Glutamatergic neuron (in vitro differentiated cells): ENCODE measurements at places on chromosomes 2 and 18. TPM values are rescaled to one million over a fixed set of nuclear protein-coding genes. Genes with fewer than 3 reads are reported as not detected.

DNA sequence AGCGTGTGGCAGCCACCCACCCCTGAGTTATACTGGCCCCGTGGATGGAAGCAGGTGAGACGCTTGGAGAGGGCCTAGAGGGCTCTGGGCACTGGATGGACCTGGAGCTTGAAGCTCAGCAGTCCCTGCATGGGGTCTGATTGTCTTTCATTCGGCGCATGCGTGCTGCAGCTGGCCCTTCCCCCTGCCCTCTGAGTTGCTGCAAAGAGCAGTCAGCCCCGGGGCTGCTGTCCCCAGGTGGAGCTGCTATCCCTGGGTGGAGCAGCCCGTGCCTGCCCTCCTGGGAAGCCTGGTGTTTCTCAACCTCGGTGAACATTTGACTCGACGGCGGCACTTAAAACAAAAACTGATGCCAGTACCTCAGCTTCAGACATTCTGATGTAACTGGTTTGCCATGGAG is 29.6 kb downstream of the IGFBP5 start:
- peaks cover 12% of the 10 kb centered on the region for H3K27me3 ChIP-seq
- peak; percentile 76 for DNase-seq
- peaks cover 11% of the 10 kb centered on the region for H3K36me3 ChIP-seq
- no peak overlapping the region for H3K27ac ChIP-seq
- no peak overlapping the region for H3K4me3 ChIP-seq

GRCh38 chr18:24089076-24089475 is 49.8 kb upstream of the CABYR start:
- H3K36me3 ChIP-seq = no peaks in the 10 kb centered on the region
- no peaks in the 10 kb centered on the region for H3K27me3 ChIP-seq
- H3K27ac ChIP-seq = peak overlapping the region; percentile 78
- no peak for DNase-seq
- H3K4me1 ChIP-seq = peaks cover 18% of the 10 kb centered on the region

DNA sequence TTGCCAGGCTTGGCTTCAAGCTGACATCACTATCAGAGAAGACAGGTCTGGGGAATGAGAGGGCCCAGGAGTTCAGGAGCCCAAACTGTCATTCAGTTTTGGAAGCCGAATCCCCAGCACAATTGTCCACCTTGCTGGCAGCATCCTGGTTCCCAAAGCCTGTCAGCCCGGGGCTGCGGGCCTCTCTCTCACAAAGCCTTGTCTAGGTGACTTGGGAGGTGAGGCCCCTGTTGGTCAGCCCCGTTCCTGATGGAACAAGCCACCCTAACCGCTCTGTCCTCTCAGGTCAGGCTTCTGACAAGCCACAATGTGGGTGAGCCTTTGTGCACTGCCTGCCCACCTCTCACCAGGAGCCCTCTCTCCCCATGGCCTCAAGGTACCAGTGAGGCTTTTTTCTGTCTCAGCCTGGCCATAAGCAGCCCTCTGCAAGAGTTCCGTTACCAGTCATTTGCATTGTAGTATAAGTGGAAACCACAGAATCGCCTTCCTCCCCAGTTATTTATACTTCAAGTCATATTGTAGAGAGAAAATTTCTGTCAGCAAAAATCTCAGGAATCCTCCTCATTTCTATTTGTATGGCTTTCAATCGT is 100.6 kb downstream of the MSH2 start:
- peaks cover 6% of the 10 kb centered on the region for H3K27me3 ChIP-seq
- H3K4me3 ChIP-seq = no peak overlapping the region
- no peaks in the 10 kb centered on the region for H3K4me1 ChIP-seq
- no peak for DNase-seq
- no peak overlapping the region for H3K27ac ChIP-seq
- H3K36me3 ChIP-seq = peaks cover 19% of the 10 kb centered on the region

GRCh38 chr2:240646900-240647502 is 21.7 kb downstream of the GPR35 start:
- H3K4me1 ChIP-seq = peaks cover 6% of the 10 kb centered on the region
- H3K27me3 ChIP-seq = peaks cover 13% of the 10 kb centered on the region
- H3K36me3 ChIP-seq = peaks cover 5% of the 10 kb centered on the region
- DNase-seq = no peak
- H3K4me3 ChIP-seq = no peak overlapping the region

Gene CARF
- total RNA-seq = 9.1 TPM

DNA sequence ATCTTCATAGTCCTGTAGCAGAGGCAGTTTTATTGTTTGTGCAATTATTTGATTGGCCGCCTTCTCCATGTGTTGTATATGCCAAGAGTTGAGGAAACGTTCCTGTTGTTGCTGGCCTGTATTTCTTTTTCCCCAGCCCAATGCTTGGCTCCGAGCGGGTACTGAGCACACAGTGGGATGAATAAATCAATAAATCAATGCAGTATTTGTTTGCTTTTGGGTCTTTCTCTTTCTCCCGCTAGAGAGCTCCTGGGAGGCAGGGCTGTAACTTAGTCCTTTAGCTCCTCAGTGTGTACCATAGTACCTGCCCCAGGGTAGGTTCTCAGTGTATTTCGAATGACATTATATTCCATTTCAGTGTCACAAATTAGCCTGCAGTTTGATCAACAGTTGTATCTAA is 71.8 kb downstream of the ICOS start:
- H3K27me3 ChIP-seq = no peaks in the 10 kb centered on the region
- DNase-seq = no peak
- H3K36me3 ChIP-seq = no peaks in the 10 kb centered on the region
- H3K4me3 ChIP-seq = no peak overlapping the region

DNA sequence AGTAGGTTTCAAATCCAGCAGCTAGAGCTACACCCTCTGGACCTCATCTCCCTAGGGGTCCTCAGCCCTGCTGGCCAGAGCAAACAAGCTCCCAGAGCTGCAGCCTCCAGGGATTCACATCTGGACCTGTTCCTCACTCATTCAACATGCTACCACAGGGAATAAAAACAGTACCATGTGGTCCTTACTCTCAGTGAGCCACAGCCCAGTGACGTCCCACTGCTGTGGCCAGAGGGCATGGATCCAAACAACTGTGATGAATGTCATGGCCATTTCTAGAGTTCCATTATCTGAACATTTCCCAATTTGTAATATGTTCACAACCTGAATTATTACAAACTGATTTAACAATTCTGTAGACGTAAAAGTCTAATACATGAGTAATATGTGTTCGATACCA is 177.9 kb downstream of the TRABD2A start:
- no peaks in the 10 kb centered on the region for H3K27me3 ChIP-seq
- no peak for DNase-seq
- H3K36me3 ChIP-seq = no peaks in the 10 kb centered on the region
- no peak overlapping the region for H3K27ac ChIP-seq
- no peaks in the 10 kb centered on the region for H3K4me1 ChIP-seq
- H3K4me3 ChIP-seq = no peak overlapping the region

Gene KANSL3
- total RNA-seq = 32.5 TPM

- H3K4me3 ChIP-seq = no peak overlapping the region
- H3K27ac ChIP-seq = no peak overlapping the region
- DNase-seq = no peak
- H3K36me3 ChIP-seq = no peaks in the 10 kb centered on the region
Measured at GRCh38 chr2:43980902-43981301, 14.9 kb downstream of the LRPPRC start.

DNA sequence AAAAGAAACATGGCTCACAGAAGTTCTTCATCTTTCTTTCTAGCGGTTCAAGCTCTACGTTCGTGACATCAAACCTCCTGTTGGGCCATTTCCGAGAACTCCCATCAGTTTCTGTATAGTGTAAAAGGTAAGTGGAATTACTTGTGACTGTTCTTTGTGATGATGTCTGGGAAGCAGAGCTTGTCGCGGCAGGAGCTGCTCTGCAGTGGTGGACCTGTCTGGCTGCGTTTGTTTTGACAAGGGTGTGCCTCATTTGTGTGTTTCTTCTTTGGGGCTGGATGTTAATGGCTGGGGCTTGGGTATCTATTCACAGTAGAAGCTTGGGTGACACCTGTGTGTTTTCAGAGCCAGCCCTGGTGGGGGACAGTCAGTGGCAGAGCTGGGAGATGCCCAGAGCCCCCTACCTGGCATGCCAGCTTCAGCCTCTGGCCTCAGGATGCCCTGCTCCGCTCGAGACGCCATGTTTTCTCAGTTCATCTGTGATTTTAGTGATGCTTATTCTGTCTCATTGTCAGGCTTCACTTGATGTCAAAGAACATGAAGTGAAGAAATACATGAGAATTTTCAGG is 59.6 kb downstream of the LDLRAD4 start:
- no peak overlapping the region for H3K27ac ChIP-seq
- peaks cover 11% of the 10 kb centered on the region for H3K4me1 ChIP-seq
- peaks cover 6% of the 10 kb centered on the region for H3K36me3 ChIP-seq
- DNase-seq = no peak
- peaks cover 4% of the 10 kb centered on the region for H3K27me3 ChIP-seq

Gene IHH
- not detected for total RNA-seq

Gene GIGYF2
- total RNA-seq = 91.7 TPM

Gene CCDC88A
- 400 TPM for total RNA-seq

GRCh38 chr2:73963385-73964120 is 21.2 kb upstream of the TET3 start:
- no peak overlapping the region for H3K27ac ChIP-seq
- peaks cover 8% of the 10 kb centered on the region for H3K36me3 ChIP-seq
- no peak overlapping the region for H3K4me3 ChIP-seq
- H3K27me3 ChIP-seq = peaks cover 2% of the 10 kb centered on the region
- H3K4me1 ChIP-seq = no peaks in the 10 kb centered on the region

DNA sequence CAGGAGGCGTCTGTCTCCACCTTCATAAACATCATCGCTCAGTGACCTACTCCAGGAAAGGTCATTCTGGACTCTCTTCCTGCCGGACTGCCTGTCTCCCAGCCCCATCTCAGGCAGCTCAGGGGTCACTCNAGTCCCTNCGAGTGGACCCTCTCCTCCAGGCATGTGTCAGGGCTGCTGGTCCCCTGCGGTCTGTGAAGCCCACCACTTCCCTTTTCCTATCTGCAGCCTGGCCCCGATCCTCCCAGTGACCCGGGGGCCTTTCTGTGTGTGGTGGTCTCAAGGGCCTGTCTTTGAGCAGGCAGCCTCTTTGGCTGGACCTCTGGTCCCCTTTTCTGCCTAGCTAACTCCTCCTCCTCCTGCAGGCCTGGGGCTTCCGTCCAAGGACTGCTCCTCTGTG is 5.9 kb upstream of the PARD6G start:
- H3K36me3 ChIP-seq = peaks cover 13% of the 10 kb centered on the region
- H3K27me3 ChIP-seq = peaks cover 15% of the 10 kb centered on the region
- H3K4me1 ChIP-seq = no peaks in the 10 kb centered on the region
- DNase-seq = no peak
- no peak overlapping the region for H3K4me3 ChIP-seq

Gene SCN2A
- total RNA-seq = 0.39 TPM

DNA sequence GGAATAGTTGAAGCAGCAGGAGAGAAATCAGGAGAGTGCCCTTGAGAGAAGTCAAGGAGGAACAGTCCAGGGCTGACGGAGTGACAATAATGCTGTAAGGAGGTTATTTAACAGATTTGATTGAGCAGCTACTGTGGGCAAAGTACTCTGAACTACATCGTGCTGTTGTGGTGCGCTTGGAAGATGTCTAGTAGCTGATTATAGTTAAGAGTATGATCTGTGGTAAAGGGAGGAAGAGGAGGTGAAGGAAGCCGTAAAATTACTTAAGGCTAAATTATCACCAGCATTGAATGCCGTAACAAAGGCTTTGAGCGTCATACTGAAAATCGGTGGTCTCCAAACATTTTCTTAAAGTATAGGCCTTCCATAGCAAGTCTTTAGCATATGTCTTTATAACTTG is 4.5 kb downstream of the PCBP1 start:
- peaks cover 26% of the 10 kb centered on the region for H3K27me3 ChIP-seq
- no peak for DNase-seq
- peaks cover 6% of the 10 kb centered on the region for H3K4me1 ChIP-seq
- H3K27ac ChIP-seq = no peak overlapping the region
- peak overlapping the region; percentile 2 for H3K4me3 ChIP-seq
- H3K36me3 ChIP-seq = peaks cover 13% of the 10 kb centered on the region

Gene CTLA4
- not detected for total RNA-seq

Gene FEV
- not detected for total RNA-seq

GRCh38 chr2:9735335-9735734 is 104.5 kb upstream of the YWHAQ start:
- H3K4me3 ChIP-seq = no peak overlapping the region
- no peaks in the 10 kb centered on the region for H3K4me1 ChIP-seq
- H3K27me3 ChIP-seq = peaks cover 2% of the 10 kb centered on the region
- DNase-seq = no peak
- no peak overlapping the region for H3K27ac ChIP-seq
- peaks cover 9% of the 10 kb centered on the region for H3K36me3 ChIP-seq

Gene FAM228A
- total RNA-seq = 0.69 TPM

DNA sequence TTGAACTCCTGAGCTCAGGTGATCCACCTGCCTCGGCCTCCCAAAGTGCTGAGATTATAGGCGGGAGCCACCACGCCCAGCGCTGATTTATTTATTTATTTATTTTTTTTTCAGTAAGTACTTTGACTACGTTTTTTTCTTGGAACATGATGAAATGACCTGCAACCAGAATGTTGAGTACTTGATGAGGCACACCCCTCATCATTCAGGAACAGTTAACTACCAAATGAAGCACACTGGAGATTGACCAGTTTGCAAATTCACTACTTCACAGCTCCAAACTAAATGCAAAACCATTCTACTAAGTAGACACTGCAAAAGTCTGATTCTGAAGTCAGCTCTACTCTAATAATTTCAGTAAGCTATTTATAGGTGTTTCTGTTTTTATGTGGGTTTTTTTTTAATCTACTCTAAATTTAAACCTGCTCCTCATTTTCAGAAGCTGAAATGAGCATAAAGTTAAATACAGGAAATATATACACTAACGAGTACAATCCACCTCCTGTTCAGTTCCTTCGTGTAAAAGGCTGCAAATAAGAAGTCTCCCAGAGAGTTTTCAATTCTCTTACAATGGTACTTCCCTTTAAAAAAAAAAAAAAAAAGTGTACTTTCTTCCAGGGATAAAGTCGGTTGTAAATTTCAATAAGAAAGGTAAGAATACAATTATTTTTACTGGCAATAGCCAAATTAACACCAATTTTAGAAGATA is 1.4 kb downstream of the GFPT1 start:
- H3K27ac ChIP-seq = peak overlapping the region; percentile 6
- H3K4me1 ChIP-seq = peaks cover 2% of the 10 kb centered on the region
- DNase-seq = no peak
- peaks cover 2% of the 10 kb centered on the region for H3K27me3 ChIP-seq
- H3K4me3 ChIP-seq = peak overlapping the region; percentile 89
- no peaks in the 10 kb centered on the region for H3K36me3 ChIP-seq

Gene ASPRV1
- total RNA-seq = 2.5 TPM

DNA sequence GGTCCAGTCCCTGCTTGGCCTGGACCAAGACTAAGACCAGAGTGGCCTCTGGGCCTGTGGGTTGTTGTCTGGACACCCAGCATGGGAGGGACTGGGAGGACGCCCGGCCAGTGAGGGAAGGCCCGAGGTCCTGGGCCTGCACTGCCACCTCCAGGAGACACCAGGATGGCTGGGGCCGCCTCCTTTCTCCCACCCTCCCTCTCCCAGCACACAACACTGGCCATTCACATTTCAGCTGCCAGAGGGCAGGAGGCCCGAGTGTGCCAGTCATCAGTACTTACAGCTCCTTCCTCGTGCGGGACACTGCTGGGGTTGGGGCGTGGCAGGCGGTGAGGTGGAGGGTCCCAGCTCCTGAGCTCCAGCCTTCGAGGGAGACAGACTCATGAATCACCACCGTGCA is 133.5 kb downstream of the ASB1 start:
- no peaks in the 10 kb centered on the region for H3K4me1 ChIP-seq
- no peaks in the 10 kb centered on the region for H3K27me3 ChIP-seq
- no peak overlapping the region for H3K27ac ChIP-seq
- no peak overlapping the region for H3K4me3 ChIP-seq
- DNase-seq = no peak

Gene EGR4
- total RNA-seq = not detected
